C1 segment of cervical spinal cord (tissue), 14 donors: ENCODE measurements at places on chromosomes 3 and 15.

- no peak for DNase-seq
Observed at GRCh38 chr3:133396906-133397305, 3.0 kb upstream of the BFSP2 start.

DNA sequence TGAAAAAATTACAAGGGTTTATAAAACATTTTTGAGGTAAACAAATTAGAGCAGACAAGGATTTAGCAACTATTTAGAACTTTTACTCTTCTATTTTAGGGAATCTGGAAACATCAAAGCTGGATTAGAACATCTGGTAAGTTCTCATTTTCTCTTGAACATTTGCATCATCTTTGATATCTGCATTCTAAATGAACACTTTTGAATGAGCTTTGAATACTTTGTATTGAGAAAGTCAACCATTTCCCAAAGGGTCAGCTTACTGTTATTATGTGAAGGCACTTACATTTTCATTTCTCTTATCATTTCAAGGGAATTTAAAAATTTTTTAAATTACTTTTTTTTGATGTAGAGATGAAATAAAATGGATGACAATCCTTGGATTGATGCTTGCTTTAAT is 188.1 kb downstream of the RSRC1 start:
- no peak for DNase-seq

- no peak for DNase-seq
Observed at GRCh38 chr15:70382762-70383458, 285.2 kb upstream of the TLE3 start.

GRCh38 chr3:48271763-48272498 is 31.0 kb downstream of the ZNF589 start:
- no peak for DNase-seq

DNA sequence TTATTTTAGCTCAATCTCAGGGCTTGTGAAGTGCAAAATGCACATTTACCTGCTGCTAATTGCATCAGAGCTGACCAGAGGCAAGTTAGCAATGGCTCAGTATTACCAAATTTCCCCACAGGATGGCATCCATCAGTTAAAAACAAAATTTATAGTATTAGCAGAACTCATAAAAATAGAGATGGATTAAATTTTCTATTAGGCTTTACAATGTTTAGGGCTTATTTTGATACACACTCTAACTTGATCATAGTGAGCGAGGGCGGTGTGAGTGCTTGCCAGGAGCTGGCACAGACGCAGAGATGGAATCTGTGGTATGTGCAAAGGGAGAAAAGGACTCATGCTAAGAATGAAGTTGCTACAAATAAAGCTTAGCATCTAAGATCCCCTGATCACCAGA is 241.0 kb downstream of the NSUN3 start:
- DNase-seq: no peak

DNA sequence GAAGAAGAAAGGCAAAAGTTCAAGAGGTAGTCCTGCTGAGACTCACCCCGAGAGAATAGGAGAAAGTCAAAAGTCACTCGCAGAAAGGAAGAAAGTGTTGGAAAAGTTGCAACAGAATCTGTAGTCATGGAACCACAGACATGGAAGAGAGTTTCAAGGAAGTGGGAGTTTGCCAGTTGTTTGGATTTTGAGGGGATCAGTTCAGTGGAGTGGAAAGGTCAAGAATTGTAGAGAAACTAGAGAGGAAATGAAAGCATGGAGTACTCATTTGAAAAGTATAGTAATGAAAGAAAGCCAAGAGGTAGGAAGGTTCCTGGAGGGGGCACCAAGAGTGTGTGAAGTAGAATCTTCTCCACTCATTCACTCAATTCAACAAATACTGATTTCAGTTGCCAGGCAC is 34.7 kb downstream of the SPTSSB start:
- DNase-seq: no peak

DNA sequence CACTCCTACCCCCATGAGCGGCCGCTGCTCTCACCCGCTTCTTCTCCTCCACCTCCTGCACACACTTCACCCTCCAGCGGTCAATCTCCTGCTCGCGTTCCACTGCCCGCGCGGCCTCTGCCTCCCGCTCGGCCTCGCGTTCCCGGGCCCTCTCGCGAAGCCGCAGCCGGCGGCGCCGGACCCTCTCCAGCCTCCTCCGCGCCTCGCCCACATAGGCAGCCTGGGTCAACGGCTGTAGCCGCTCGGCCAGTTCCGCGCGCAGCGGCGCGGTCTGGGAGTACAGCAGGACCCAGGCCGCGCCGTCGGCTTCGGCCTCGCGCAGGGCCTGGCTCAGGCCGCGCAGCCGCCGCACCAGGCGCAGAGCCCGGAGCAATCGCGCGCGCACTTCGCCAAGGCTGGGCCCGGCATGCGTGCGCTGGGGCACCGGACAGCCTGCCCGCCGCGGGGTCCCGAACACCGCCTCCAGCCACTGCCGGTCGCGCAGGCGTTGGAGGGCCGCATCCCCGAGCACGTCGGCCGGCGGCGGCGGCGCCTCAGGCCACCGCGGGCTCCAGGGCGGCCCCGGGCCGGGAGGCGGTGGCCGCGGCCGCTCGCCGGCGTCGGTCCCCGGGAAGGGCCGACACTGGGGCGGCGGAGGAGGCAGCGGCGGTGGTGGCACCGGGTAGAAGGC is 595 bp downstream of the PDCD7 start:
- no peak for DNase-seq

DNA sequence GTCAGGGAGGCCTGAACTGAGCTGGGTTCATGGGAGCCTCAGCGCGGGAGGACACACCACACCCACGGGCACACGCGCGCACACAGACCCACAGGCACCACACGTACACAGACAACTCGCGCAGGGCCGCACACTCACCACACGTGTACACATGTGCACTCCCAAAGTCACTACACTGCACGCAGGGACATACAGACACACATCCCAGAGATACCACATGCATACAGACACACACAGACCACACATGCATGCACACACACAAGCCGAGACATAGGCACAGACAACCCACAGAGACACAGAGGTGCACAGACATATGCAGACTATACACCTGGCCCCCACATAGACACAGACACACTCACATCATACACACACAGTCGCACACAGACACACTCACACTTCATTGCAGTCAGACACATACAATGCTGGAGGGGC is 1.1 kb upstream of the MGLL start:
- DNase-seq: no peak

- no peak for DNase-seq
Observed at GRCh38 chr15:96494505-96494904, 164.0 kb downstream of the NR2F2 start.

DNA sequence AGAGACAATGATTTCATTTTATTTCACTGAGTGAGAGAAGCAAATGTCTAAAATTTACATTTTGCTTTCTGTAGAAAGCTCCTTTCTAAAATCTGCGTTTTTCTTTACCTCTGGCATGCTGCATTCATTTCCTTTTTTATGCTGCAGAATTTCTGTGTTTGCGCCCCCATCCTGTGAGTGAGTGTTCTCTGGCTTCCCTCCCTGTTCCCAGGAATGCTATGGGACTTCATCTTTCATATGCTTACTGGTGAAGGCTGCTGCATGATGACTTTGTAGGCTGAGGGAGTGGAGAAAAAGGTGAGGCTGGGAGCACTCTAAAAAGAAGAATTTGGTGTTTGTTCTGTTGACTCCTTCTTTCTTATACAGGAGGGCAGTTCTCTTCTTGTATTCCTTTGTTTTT is 7.7 kb upstream of the TMC3 start:
- DNase-seq: no peak

DNA sequence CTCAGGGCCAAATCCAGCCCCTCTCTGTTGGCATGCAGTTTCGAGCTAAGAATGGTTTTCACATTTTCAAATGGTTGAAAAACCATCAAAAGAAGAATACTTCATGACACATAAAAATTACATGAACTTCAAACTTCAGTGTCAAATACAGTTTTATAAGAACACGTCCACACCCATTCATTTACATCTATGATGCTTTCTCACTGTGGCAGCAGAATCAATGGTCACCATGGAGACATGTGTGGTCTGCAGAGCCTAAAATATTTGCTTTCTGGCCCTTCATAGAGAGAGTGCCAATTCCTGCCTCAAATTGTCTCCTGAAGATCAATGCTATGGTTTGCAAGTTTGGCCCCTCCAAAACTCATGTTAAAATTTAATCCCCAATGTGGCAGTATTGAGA is 405.8 kb downstream of the OCA2 start:
- no peak for DNase-seq
